ENCODE measurements at places on chromosomes 1 and 21.

DNA sequence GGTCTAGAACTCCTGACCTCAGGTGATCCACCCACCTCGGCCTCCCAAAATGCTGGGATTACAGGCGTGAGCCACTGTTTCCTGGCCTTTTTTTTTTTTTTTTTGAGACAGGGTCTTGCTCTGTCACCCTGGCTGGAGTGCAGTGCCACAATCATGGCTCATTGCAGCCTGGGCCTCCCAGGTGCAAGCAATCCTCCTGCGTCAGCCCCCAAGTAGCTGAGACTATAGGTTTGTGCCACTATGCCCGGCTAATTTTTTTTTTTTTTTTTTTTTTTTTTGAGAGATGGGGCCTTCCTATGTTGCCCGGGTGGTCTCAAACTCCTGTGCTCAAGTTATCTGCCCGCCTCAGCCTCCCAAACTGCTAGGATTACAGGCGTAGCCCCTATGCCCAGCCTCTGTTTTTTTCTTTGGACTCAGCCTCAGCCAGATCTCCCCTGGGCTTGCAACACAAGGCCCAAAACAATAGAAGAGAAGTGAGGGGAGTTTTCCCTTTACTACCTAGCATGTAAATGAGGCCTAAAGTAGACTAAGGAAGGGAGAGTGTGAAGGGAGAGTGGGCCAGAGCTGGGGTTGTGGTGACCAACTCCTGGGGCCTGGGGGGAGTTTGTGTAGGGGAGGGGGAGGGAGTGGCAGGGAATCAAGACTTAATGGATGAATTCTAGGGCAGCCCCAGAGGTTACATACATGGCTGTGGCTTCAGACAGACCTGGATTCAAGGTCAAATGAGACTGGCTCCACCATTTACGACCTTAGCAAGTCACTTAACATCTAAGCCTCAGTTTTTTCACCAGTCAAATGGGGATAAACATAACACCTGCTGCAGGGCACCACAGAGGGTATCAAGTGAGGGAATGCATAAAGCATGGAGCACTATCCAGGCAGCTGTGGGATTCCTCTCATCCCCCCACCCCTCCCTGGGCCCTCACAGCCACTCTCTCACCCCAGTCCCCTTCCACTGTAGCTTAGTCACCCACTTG lies 1.6 kb upstream of the CD52 start:
- no peak for DNase-seq

GRCh38 chr21:41901099-41901498 lies 22.0 kb upstream of the PRDM15 start:
- DNase-seq = no peak

- no peak for DNase-seq
These were observed 116.3 kb upstream of the COL6A1 start for GRCh38 chr21:45865106-45865835.

- no peak for DNase-seq
These were observed 1334.8 kb downstream of the MRPL39 start for GRCh38 chr21:24272521-24272938.

DNA sequence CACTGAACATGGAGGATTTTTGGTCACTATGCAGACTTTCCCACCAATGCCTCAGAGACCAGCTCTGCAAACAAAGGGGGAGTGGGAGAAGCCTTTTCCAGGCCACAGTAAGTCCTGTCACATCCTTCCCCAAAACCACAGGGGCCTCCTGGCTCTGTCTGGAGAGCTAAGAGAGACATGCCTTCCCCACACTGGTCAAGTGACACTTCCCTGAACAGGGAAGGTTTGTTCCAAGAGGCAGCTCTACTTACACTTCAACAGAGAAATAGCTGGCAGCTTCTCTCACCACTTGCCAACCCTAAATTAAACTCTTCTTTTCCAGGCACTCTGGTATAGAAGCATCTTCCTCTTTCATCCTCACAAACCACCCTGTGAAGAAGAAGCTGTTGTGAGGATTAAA lies 39.7 kb downstream of the EDN2 start:
- DNase-seq = no peak

DNA sequence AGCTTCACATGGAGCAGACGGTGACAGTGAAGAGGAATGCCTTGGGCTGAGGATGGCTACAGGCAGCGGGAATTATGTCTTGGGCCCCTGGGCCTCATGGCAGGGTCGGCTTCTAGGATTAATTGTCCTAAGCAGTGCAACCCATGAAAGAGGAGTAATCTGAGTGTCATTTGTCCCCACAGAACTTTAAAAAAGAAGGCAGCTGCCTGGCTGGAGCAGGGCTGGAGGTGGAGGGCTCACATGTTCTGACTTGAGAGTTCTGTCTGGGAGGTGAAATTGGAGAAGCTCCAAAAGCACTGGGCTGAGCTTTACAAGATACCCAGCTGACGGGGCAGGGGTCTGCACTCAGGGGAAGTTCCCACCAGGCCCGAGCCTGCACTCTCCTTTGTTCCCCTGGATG lies 22.6 kb downstream of the CACNA1S start:
- DNase-seq = no peak

DNA sequence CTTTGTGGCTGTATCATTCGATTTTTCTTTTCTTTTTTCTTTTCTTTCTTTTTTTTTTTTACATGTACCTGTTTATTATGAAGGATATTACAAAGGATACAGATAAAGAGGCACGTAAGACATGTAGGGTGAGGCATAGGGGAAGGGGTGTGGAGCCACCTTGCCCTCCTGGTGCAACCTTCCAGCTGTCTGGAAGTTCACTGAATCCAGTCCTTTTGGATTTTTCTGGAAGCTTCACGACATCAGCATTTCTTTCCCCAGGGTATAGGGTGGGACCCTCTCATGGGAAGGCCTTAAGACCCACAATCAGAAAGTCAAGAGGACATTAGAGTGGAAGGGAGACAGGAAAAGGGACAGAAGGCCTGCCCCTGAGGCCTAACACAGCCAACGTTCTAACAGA lies 30.1 kb upstream of the TGFBR3 start:
- no peak for DNase-seq

DNA sequence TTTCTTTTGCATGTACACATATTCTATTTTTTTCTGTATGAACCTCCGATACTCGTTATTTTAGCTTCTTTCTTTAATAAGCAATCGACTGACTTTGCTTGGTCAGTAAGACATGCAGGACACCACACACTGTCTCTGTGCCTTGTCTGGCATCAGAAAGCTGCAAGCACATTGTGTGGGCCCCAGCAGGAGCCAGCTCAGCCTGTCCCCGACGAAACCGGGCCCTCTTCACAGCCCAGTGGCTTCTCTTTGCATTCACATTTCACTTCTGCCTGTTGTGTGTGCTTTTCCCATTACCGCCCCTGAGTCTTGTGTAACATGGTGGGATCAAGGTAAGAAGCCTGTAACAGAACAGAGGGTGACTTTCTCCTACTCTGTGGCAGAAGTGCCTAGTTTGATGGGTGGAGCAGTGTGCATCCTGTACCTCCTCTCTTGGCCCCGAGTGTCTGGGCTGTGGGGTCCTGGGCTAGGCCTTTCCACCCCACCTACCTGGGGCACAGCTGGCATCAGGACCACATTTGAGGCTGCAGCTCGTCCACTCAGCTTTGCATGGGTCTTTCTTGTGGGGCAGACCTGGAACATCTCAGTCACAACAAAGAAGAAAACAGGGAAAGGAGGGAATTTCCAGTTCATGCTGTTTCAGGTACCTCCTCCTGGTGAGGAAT lies 118.9 kb upstream of the COL6A1 start:
- DNase-seq = no peak

GRCh38 chr1:198056255-198056654 lies 100.5 kb upstream of the NEK7 start:
- peak; percentile 55 for DNase-seq

GRCh38 chr1:248670003-248670402 lies 14.7 kb upstream of the OR2T27 start:
- no peak for DNase-seq

DNA sequence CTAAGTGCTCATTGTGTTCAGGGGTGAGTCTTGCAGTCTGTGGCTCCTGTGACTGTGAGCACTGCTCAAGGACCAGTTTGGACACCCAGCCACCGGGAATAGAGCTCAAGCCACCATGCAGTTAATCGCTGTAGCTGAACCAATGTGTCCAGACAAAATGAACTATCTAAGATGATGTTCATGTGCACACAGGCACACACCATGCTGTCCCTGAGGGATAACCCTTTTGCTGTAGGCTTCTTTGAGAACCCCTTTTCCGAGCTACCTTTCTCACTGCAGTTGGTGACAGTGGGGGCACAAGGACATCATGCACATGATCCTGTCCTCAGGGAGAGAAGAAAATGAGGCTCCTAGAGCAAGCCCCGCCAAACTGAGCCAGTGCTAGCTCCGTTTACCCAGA lies 50.6 kb upstream of the CTBS start:
- DNase-seq = no peak

- DNase-seq = no peak
These were observed 1.3 kb upstream of the IL19 start for GRCh38 chr1:206769304-206769731.

GRCh38 chr1:80066060-80066459 lies 1059.5 kb upstream of the ADGRL4 start:
- DNase-seq = no peak

GRCh38 chr1:115644109-115644508 lies 2.3 kb downstream of the VANGL1 start:
- DNase-seq = no peak

DNA sequence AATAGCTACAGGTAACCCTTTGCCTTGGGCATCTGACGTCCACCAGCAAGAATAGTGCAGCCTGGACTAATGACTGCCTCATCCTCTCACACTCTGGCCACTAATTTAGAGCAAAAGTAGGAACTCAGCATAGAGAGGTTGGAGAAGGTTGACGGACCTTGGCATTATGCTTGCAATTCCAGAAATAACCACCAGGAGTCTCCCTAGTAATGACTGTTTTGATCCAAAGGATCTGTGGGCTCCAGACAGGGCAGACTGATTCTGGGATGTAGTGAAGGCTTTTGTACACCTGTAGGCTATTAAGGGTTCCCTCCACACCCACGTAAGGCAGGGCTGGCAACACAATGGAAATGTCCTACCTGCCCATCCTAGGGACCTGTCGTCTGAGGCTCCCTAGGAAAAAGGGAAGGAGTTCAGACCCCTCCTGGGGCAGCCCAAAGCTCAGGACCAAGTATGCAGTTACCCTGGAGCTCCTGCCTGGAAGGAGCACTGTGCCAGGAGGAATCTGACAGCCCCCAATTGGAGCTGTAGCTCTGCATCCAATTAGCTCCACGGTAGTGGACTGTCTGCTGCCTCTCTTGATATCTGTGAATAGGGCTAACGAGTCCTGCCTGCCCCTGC lies 91.0 kb upstream of the TMEM51 start:
- peak; percentile 70 for DNase-seq

DNA sequence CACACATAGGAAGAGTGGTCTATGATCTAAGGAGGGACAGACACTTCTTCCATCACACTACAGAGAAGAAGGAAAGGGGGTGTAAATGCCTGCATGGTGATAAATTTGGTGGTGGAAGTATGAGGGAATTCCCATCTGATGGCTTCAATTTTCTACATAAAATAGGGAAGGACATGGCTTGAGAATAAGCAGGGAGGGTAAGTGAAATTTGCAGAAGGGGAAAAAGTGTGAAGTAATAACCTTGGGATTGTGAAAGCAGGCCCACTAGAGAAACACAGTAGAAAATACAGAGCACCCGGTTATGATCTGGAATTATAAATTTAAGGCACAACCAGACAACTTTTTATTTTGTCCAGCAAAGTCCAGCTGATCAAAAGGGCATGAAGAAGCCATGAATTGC lies 22.7 kb upstream of the HIVEP3 start:
- DNase-seq = no peak

DNA sequence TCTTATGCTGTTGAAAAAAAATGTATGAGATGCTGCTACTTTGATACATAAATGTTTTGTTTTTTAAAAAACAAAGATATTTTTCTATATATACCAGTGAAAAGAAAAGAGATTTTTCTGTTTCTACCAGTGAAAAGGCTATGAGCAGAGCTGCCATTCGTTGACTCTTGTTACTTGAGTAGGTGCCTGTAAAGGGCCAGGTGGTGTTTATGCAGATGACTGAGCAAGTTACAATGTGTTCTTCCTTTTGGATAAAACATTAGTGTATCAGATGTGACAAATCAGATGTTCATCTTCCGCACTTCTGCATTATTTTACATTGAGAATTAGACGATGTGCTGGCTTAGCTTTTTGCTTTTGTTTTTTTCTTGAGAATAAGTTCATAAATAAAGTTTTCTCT lies 45.4 kb downstream of the BARHL2 start:
- no peak for DNase-seq

- no peak for DNase-seq
These were observed 69.7 kb downstream of the CYYR1 start for GRCh38 chr21:26503414-26503813.

DNA sequence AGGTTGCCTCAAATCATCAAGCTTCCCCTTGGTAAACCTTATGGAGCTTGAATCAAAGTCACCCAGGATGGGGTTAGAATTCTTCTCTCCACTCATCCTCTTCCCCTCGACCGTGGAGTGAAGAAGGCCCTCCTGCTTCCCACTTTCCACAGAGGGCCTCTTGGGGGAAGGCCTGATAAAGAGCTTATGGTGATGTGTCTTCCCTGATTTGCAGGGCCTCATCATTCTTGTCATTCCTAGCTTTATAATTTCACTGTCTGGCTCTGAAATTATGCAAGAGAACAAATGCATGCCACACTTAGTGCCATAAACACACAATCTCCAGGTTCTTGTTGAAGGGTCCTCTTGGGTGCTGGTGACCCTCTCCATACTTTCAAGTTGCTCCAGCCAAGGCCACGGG lies 101.2 kb downstream of the HMGB4 start:
- no peak for DNase-seq

DNA sequence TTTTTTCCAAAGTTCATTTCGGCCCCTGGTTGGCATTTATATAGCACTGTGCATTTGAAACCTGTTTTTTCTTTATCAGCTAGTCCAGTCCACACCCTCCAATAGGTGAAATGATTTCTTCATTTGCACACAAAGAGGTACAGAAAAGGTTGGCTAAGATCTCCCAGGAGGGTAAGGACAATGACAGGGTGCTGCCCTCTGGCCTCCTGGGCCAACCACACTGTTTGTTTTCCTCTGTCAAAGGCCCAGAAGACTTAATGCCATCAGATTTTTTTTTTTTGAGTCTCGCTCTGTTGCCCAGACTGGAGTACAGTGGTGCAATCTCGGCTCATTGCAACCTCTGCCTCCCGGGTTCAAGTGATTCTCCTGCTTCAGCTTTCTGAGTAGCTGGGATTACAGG lies 70.1 kb upstream of the EFHD2 start:
- DNase-seq = no peak

GRCh38 chr1:30083800-30084464 lies 639.5 kb downstream of the MATN1 start:
- DNase-seq = no peak

DNA sequence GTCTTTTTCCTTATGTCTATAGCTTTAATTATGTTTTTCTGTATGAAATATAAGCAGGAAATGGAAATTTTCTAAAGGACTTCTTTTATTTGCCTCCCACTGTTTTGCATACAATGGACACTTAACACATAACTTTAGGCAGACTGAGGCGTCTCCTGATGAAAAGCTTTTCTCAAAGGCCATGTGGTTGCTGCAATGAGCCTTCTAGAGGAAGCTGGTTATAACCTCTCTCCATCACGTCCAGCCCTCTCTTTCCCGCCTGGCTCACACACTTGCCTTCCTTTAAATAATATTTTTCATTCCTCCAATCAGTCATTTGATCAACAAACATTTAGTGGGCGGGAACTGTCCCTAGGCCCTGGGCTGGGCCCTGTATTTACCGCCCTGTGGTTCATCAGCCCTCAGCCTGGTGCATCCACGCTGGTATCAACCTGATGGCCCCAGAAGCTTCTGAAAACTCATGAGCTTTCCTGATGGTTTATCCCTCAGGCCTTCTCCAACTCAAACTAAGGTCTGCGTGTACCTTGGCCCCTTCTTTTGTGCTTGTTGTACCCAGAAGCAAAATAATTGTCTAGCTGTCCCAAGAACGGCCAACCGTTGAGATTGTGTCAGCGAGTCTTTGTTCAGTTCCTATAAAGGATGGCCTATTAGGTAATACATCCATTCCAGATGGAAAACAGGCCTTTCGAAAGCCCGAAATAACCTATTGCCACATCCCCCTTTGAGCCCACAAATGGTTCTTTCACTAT lies 75.3 kb upstream of the LYST start:
- DNase-seq = no peak
